ENCODE measurements at places on chromosomes 12 and 14.

DNA sequence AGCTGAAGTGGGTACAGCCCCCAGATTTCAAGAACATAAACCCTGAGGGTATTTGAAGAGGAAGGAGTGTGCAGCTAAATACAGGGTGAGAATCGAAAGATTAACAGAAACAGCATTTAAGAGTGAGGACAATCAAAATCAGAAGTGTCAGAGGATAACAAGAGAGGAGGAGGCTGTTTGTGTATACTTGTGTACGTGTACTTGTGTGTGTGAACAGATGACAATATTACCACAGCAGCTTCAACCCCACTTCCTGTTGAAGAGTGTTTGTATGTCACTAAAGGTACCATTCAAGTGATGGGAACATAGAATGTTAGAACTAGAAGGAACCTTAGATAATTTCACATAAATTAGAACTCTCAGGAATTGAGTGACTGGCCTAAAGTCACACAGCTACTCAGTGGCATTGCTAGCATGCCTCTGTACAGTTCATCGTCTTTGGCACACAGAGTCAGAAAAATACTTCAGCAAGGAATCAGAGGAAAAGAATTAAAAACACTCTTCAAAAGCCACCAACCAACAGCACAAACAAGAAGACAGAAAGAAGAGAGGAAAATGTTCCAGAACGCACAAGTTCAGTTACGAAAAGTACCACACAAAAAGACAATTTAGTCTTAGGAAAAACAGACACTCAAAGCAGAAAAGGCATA lies 164.3 kb upstream of the BCL2L14 start:
- DNase-seq: peak; percentile 81

- no peak for DNase-seq
These were observed 31.7 kb upstream of the PNMA1 start for GRCh38 chr14:73745571-73746519.

DNA sequence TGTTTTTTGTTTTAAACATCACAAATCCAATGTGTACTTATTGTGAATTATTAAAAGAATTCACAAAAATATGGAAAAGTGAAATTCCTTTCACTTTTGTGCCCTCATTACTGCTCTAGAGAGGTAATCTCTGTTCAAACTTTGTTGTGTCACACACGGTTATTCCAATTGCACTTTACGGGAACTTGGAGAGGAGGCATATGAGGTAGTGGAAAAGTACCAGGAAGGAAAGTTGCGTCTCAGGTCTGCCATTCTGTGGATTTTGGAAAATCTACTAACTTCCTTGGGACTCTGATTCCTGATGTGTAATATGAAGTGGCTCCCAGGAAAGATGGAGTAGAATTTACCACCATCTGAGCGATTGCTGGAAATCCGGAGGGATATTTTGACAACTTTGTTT lies 90.9 kb upstream of the DCN start:
- no peak for DNase-seq

GRCh38 chr14:53715193-53715721 lies 241.4 kb downstream of the BMP4 start:
- peak; percentile 62 for DNase-seq

- DNase-seq: no peak
These were observed 31.3 kb downstream of the ABCD2 start for GRCh38 chr12:39588348-39588747.

DNA sequence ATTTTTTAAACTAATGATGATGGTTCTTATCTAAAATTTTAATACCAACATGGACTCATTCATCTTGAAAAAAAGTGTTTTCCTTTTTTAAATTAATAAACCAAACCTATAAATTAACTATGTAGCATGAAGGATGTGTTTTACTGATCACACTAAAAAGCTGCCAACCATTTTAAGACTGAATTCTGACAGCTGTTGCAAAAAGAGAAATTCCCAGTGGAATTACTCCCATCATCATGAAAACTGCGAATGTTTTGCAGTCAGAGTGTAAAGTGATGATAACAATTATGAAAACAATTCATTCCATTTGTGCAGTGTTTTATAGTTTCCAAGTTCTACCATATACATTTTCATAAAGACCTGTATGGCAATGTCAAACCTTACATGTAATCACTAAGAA lies 232.8 kb downstream of the SLC2A13 start:
- DNase-seq: no peak

DNA sequence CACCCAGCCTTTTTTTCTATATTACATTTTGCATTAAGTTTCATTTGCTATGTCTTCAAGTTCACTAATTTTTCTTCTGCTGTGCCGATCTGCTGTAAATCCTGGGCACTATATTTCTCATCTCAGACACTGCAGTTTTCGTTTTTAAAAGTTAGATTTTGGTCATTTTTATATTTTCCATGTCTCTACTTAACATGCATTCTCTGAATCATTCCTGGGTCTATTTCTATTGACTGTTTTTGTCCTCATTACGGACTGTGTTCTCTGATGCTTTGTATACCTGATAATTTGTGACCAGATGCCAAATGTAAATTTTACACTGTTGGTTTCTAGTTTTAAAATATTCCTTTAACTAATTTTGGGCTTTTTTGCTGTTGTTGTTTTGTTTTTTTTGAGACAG lies 64.5 kb downstream of the R3HDM2 start:
- DNase-seq: no peak

GRCh38 chr14:48075487-48075886 lies 400.1 kb upstream of the MDGA2 start:
- DNase-seq: no peak

DNA sequence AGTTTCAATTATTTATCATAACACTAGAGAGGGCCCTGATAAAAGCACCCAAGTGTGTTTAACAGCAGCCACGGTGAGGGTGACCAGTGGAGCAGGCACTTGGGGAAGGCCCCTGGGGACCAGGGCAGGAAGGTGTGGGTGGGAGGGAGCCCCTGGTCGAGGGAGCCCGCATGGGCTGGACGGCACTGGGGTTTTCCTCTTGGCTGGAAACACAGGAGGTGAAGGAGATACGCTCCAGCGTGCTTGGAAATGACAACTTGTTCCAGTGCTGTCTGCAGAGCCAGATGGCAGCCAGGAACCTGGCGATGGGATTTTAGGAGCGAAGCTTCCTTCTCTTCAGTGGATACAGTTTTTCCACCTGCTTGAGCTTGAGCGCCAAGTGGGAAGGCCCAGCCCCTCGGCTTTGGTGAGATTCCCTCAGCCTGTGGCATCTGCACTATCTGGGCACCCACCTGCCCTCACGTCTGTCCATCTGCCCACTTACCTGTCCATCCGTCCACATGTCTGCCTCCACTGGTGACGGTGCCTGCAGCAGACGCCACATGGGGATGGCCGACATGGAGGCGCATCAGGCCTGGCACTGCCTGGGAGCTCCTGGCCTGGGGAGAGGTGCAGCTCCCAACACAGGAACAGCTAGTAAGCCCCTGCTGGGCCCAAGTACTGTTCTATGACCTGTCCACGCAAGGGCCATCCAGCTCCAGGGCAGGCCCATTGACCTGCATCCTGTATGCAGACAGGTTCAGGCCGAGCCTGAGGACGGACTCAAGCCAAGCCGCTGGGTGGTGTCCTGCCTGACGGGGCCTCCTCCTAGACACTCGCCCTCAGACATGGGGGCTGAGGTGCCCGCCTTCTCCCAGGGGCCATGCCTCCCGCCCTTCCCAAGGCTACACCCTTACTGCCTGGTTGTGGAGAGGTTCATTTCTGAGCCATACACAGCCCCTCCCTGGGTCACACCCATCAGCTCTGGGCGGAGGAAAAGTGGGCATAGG lies 192.2 kb upstream of the C14orf180 start:
- no peak for DNase-seq

GRCh38 chr12:102120564-102120873 lies 536 bp downstream of the PARPBP start:
- no peak for DNase-seq

DNA sequence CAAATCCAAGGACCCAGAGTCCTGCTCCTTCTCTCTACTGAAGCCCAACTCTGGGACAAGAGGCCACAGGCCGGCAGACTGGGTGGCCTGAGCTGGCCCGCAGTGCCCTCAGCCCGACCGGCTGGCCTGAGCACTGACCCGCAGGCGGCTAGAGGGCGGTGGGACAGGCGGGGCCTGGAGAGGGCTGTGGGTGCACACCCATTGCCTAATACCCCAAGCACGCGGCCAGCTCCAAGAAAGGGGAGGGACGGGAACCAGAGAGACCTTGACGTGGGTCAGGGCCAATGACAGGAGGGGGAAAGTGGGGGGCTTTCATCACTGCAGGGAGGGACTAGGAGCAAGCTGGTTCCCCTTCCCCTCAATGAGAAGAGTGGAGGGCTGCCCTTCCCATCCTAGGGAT lies 2.0 kb upstream of the WNT10B start:
- no peak for DNase-seq

DNA sequence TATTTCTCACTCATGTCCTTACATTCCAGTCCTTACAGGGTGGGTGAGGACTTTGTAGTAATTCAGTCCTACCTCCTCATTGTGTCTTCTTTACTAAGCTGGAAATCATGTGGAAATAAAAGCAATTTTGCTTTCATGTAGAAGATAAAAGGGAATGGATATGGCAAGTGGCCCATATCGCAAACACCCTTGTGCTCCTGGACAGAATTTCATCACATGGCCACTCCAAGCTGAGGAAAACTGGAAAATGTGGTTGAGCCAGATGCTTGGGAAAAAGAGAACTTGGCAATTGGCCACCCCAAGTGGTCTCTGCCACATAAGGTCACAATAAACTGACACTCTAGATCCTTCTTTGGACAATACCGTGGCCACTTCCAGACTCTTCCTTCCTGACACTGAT lies 64.2 kb upstream of the IFNG-AS1 start:
- DNase-seq: no peak

DNA sequence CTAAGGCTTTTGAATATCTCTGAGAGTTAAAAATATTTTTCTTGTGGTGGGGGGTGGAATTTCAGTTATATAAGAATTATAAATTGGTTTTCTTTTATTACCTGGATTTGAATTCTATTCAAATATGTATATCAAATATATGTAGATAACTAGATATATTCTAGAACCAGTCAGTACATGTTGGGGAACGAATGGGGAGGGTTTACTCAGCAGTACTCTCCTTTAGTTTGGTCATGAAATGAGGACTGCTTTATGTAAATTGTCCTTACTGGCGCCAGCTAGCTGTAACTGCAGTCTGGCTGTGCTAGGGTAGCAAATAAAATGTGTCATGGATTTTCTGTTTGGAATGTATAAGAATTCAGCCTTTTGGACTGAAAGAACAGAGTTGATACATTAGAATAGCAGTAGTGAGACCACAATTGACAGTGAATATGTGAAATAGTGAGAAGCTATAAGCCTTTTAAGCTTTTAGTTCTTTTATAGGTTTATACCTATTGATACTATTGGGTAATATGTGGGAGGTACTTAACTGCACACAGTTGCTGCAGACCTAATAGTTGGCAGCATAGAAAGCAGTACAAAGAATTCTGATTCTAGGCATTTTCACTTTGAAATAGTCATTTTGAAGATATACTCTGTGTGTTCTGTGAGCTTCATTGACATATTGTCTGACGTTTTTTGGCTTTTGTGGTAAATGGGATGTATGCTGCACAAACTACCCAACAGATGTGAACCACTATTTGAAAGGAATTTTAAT lies 29.0 kb downstream of the ATF7IP start:
- DNase-seq: peak; percentile 38

DNA sequence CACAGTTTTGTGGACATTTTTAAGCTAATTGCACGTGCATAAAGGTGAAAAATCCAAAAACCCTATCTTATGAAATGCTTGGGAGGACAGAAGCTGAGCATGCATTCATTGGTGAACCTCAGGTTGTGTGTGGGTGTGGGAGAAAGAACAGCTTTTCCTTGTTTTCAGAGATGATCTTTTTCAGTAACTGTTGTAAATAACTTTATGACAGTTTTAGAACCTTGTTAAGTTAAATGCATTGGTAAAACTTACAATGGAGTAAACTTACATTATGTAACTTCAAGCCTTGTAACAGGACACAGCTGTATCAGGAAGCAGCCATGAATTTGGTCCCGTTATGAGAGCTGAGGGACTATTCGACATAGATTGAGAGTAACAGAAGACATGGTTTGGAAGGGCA lies 587.4 kb downstream of the GALC start:
- DNase-seq: no peak

DNA sequence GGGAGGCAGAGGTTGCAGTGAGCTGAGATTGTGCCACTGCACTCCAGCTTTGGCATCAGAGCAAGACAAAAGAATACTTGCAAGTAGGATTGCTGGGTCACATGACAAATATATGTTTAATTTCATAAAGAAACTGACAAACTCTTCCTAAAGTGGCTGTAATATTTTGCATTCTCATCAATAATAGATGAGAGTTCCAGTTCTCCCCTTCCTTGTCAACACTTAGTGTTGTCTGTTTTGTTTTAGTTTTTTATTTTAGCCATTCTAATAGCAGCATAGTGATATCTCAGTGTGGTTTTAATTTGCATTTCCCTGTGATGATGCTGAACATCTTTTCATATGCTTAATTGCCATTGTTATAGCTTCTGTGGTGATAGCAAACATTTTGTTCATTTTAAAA lies 31.2 kb downstream of the SLC39A9 start:
- no peak for DNase-seq

GRCh38 chr12:27013611-27014084 lies 536 bp downstream of the TM7SF3 start:
- peak; percentile 41 for DNase-seq

GRCh38 chr14:102554821-102555819 lies 37.3 kb upstream of the RCOR1 start:
- peak; percentile 35 for DNase-seq

GRCh38 chr12:120439646-120440247 lies 1.8 kb downstream of the COX6A1 start:
- peak; percentile 65 for DNase-seq

DNA sequence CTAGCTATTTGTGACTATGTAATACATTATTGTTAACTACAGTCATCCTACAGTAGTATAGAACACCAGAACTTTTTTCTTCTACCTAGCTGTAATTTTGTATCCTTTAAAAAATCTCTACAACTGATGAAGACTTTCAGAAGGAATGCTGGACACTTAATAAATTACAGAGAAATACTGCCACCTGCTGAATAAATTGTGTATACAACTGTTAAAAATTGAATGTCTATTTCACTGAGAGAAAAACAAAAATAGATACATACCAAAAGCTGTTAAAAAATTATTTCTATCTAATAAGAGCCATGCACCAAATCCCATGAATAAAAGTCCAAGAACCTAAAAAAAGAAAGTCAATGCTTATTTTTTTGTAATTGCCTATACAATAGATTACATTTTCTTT lies 6.6 kb downstream of the TSPAN19 start:
- peak; percentile 45 for DNase-seq

DNA sequence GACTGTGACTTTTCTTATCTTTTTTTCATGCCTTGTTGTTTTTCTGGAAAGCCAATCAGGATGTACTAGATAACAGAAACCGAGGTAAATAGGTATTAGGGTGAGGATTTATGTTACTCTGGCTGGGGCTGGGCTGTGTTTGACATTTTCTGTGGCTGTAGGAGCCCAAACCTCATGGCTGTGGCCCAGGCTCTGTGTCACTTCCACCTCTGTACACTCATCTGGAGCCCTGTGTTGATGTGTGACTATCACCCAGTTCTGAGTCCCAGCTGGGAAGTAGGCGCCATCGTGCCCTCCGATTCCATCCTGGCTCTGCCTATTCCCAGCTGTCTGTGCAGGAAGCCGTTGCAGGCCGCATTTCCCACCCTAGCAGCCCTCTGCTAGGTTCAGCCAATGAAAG lies 1.6 kb upstream of the HHIPL1 start:
- no peak for DNase-seq

- peak; percentile 14 for DNase-seq
These were observed 44.4 kb upstream of the KCNK13 start for GRCh38 chr14:90017371-90017770.

Measured in AG08395 (cell line).